Activated CD4-positive, alpha-beta memory T cell treated with anti-CD3 and anti-CD28 coated beads, Interleukin-2, amount 10 ng/mL, durations not matched to agents 7 days and 5 days (primary cell): ENCODE measurements at places on chromosomes 3 and 15.

GRCh38 chr3:25527801-25528200 is 99.7 kb downstream of the RARB start:
- no peak overlapping the region for H3K27ac ChIP-seq
- H3K36me3 ChIP-seq: no peaks in the 10 kb centered on the region
- H3K4me3 ChIP-seq: no peak overlapping the region
- H3K4me1 ChIP-seq: no peaks in the 10 kb centered on the region

GRCh38 chr15:49041426-49041825 is 4.8 kb downstream of the SECISBP2L start:
- peaks cover 12% of the 10 kb centered on the region for H3K36me3 ChIP-seq
- H3K27ac ChIP-seq: no peak overlapping the region
- peaks cover 40% of the 10 kb centered on the region for H3K4me1 ChIP-seq
- DNase-seq: no peak
- no peak overlapping the region for H3K4me3 ChIP-seq
- no peaks in the 10 kb centered on the region for H3K27me3 ChIP-seq

DNA sequence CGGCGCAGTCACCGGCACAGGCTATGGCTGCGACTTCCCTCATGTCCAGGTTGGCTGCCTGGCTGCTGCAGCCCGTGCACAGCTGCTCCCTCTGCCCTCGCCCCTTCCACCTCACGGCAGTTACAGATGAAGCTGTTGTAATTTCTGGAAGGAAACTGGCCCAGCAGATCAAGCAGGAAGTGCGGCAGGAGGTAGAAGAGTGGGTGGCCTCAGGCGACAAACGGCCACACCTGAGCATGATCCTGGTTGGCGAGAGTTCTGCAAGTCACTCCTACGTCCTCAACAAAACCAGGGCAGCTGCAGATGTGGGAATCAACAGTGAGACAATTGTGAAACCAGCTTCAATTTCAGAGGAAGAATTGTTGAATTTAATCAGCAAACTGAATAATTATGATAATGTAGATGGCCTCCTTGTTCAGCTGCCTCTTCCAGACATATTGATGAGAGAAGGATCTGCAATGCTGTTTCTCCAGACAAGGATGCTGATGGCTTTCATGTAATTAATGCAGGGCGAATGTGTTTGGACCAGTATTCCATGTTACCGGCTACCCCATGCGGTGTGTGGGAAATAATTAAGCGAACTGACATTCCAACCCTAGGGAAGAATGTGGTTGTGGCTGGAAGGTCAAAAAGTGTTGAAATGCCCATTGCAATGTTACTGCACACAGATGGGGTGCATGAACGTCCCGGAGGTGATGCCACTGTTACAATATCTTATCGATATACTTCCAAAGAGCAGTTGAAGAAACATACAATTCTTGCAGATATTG is 13.2 kb upstream of the GNB4 start:
- H3K4me1 ChIP-seq: peaks cover 9% of the 10 kb centered on the region
- no peak overlapping the region for H3K27ac ChIP-seq
- H3K27me3 ChIP-seq: peaks cover 8% of the 10 kb centered on the region
- H3K36me3 ChIP-seq: no peaks in the 10 kb centered on the region
- DNase-seq: peak; percentile 24
- H3K4me3 ChIP-seq: peak overlapping the region; percentile 27

- no peak for DNase-seq
- peaks cover 10% of the 10 kb centered on the region for H3K27me3 ChIP-seq
- H3K36me3 ChIP-seq: peaks cover 44% of the 10 kb centered on the region
- H3K4me1 ChIP-seq: peaks cover 54% of the 10 kb centered on the region
- H3K27ac ChIP-seq: peak within 1 kb of the TSS; percentile 97
Observed at GRCh38 chr3:72446218-72447058, 401.8 kb downstream of the SHQ1 start.

GRCh38 chr15:49589030-49589429 is 31.6 kb downstream of the FAM227B start:
- no peaks in the 10 kb centered on the region for H3K27me3 ChIP-seq
- H3K4me1 ChIP-seq: peaks cover 2% of the 10 kb centered on the region
- no peaks in the 10 kb centered on the region for H3K36me3 ChIP-seq

GRCh38 chr15:80852676-80853075 is 73.5 kb downstream of the CEMIP start:
- peaks cover 14% of the 10 kb centered on the region for H3K27me3 ChIP-seq
- no peak overlapping the region for H3K4me3 ChIP-seq
- peaks cover 6% of the 10 kb centered on the region for H3K4me1 ChIP-seq
- no peak for DNase-seq

DNA sequence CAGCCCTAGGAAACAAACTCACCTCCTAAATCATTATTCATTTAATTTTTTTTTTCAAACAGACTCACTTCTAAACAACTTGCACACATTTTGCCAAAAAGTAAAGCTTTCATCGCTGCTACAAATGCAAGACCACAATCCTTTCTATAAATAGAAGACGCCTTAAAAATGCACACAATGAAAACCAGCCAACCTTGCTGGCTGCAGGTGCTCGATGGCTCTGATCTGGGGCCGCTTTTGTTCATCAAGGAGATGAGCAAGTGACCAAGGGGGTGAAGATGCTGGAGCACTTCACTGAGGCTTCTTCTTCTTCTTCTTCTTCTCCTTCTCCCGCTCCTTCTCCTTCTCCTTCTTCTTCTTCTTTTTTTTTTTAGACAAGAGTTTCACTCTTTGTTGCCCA is 12.7 kb upstream of the SLC6A6 start:
- no peak overlapping the region for H3K4me3 ChIP-seq
- no peaks in the 10 kb centered on the region for H3K36me3 ChIP-seq
- no peak for DNase-seq
- H3K4me1 ChIP-seq: no peaks in the 10 kb centered on the region
- H3K27ac ChIP-seq: no peak overlapping the region

- H3K27ac ChIP-seq: no peak overlapping the region
- peaks cover 2% of the 10 kb centered on the region for H3K4me1 ChIP-seq
- DNase-seq: no peak
- H3K27me3 ChIP-seq: peaks cover 40% of the 10 kb centered on the region
- H3K4me3 ChIP-seq: no peak overlapping the region
- H3K36me3 ChIP-seq: no peaks in the 10 kb centered on the region
Observed at GRCh38 chr15:74123131-74123429, 7.3 kb upstream of the ISLR2 start.

GRCh38 chr15:29674661-29675533 is 147.4 kb downstream of the TJP1 start:
- no peak overlapping the region for H3K27ac ChIP-seq
- H3K27me3 ChIP-seq: peaks cover 9% of the 10 kb centered on the region
- no peak overlapping the region for H3K4me3 ChIP-seq
- DNase-seq: no peak
- H3K36me3 ChIP-seq: no peaks in the 10 kb centered on the region

DNA sequence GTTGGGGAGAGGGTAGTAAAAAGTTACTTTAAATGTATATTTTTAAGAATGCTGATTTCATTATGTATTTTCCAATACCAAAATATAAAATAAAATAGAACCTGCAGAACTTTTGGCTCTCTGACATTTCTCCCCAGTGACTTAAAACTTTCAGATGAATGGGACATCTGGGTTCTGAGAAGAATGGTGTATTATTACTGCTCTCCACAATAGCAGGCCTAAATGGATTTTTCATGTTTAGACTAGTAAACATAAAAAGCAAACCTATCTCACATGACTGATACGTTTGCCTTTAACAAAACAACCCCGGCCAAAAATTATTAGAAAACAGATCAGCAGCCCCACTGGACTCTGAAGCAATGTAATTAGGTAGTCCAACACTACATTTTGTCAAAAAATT is 73.8 kb downstream of the FHIT start:
- no peaks in the 10 kb centered on the region for H3K36me3 ChIP-seq
- H3K27ac ChIP-seq: no peak overlapping the region
- H3K27me3 ChIP-seq: no peaks in the 10 kb centered on the region
- DNase-seq: no peak
- no peaks in the 10 kb centered on the region for H3K4me1 ChIP-seq

DNA sequence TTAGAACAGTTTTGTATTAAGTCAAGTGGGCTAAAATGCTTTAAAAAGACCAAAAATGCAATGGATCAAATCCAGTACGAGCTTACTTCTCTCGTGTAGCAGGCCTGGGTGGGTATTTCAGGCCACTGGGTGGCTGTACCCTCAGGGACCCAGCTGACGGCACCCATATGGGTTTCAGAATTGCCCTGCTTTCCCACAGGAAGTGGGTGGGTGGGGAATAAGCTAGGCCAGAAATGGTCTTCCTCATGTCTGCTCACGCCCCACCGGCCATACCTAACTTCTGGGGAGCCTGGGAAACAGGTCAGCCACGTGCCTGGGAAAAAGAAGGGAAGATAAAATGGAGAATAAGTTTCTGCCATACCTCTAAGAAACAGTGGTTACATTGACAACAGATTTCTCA is 20.3 kb downstream of the GPR160 start:
- DNase-seq: peak; percentile 29
- no peaks in the 10 kb centered on the region for H3K27me3 ChIP-seq
- peak overlapping the region; percentile 84 for H3K27ac ChIP-seq
